Stimulated activated CD4-positive, alpha-beta T cell treated with anti-CD3 and anti-CD28 coated beads, TNF-alpha, amount 100 ng/mL, for 1 hour (primary cell): ENCODE measurements at places on chromosomes 12 and 14.

- DNase-seq, result no peak
Measured at GRCh38 chr14:56120091-56120691, 2.0 kb downstream of the PELI2 start.

GRCh38 chr12:32395026-32395425 lies 4.3 kb upstream of the FGD4 start:
- no peak for DNase-seq

DNA sequence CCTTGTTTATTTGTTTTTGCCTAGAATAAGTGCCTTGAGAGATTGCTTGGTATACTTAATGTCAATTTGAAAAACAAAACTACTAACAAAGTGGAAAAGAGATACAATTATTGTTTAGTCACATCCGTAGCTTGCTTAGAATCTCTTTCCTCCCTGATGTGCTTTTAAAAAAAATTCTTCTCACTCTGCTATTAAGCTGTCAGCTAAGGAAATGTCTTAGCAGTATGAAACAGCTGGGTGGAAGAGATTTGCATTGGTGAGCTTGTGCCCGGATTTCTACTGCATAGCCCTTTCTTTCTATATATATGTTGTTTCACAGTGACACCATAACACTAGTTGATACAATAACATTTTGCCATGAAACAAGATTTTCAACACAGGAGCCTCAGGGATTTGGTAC lies 229.4 kb upstream of the RGS6 start:
- DNase-seq, result no peak

GRCh38 chr14:64442300-64442988 lies 22.9 kb upstream of the AKAP5 start:
- no peak for DNase-seq

- no peak for DNase-seq
Measured at GRCh38 chr12:78096909-78097597, 266.4 kb downstream of the NAV3 start.

- DNase-seq, result no peak
Measured at GRCh38 chr12:30696943-30697342, 1.3 kb upstream of the IPO8 start.

- no peak for DNase-seq
Measured at GRCh38 chr14:99173086-99173485, 98.9 kb downstream of the BCL11B start.

GRCh38 chr14:58171090-58171489 lies 19.1 kb upstream of the ARMH4 start:
- no peak for DNase-seq

- DNase-seq, result no peak
Measured at GRCh38 chr12:118188690-118189371, 52.9 kb downstream of the PEBP1 start.

DNA sequence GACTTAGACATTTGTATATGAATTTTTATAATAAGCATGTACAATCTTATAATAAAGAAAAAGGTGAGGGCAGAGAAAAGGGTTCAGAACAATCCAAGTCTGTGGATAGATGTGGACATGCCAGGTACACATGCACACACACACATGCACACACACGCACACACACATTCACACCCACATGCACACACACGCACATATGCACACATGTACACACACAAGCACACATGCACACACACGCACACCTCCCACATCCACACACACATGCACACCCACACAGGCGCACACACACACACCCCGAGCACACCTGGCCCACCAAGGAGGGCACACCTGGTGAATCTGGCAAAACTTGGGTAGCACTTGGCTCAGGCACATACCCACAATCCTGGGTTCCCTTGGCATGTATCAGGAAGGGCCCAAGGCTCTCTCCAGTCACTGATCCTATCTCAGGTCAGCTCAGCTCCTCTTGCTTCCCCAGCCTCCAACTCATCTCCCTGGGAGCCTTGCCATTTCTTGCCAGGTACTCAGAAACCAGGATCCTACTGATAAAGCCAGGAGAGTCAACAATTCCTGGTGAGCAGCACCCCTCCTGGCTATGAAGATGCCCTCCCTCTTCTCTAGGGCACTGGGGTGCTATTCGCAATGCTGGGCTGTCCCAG lies 18.6 kb upstream of the TMEM106C start:
- no peak for DNase-seq

DNA sequence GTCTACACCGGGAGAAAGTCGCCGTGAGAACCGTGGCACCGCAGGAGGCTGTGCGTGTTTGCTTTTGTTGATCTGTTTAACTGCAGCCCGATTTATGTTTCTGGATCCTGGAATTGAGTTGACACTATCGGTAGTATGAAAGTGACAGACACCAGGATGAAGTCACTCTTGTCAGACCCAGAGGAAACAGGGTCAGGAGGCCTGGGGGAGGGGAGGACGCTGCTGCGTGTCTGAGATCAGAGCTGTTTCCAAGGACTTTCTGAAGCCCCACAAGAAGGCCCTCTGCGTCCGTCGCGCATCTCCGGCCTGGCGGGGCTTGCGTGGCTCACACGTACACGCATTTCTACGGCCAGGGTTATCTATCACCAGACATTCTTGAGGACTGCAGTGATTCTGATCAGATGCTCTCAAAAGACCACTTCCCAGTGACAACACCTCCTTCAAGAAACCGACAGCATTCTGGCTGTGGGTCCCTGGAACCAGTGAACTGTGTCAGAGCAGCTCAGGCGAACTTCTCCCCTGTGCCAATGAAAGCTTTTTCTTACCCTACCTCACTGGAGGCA lies 263.4 kb downstream of the ADGRD1 start:
- no peak for DNase-seq

- no peak for DNase-seq
Measured at GRCh38 chr12:110533607-110534006, 31.5 kb downstream of the RAD9B start.

- DNase-seq, result no peak
Measured at GRCh38 chr14:51068268-51068667, 26.6 kb downstream of the TRIM9 start.

DNA sequence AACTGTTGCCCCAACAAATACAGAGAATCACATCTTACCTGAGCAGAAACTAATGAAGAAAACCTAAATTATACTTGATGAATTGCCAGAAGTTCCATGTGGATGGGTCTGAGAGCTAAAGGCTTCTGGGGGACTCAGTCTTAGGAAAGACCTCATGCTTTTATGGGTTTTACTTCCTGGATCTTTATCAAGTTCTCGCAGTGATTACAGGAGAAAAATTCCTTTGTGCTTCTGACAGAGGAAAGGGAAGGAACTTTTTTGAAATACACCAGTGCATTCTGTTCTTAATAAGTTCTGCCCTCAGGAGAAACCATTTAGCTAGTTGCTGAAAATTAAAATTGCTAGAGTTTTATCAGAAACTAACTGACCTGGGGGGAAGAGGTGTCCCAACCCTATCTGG lies 203.9 kb upstream of the KITLG start:
- DNase-seq, result no peak

- no peak for DNase-seq
Measured at GRCh38 chr12:101789171-101789570, 41.6 kb downstream of the GNPTAB start.

DNA sequence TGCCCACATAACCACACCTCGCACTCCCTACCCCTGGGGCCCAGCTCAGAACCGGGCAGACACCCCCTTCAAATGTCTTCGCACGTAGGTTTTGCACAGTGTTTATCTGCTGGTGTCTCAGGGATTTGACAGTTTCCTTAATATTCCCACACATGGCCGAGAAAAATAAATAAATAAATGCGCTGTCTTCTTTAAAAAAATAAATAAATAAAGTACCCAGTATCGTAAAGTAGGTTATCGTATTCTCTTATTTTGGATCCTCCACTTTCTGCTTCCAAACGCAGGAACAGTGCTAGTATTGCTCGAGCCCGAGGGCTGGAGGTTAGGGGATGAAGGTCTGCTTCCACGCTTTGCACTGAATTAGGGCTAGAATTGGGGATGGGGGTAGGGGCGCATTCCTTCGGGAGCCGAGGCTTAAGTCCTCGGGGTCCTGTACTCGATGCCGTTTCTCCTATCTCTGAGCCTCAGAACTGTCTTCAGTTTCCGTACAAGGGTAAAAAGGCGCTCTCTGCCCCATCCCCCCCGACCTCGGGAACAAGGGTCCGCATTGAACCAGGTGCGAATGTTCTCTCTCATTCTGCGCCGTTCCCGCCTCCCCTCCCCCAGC lies 710 bp upstream of the FOS start:
- DNase-seq, result no peak

DNA sequence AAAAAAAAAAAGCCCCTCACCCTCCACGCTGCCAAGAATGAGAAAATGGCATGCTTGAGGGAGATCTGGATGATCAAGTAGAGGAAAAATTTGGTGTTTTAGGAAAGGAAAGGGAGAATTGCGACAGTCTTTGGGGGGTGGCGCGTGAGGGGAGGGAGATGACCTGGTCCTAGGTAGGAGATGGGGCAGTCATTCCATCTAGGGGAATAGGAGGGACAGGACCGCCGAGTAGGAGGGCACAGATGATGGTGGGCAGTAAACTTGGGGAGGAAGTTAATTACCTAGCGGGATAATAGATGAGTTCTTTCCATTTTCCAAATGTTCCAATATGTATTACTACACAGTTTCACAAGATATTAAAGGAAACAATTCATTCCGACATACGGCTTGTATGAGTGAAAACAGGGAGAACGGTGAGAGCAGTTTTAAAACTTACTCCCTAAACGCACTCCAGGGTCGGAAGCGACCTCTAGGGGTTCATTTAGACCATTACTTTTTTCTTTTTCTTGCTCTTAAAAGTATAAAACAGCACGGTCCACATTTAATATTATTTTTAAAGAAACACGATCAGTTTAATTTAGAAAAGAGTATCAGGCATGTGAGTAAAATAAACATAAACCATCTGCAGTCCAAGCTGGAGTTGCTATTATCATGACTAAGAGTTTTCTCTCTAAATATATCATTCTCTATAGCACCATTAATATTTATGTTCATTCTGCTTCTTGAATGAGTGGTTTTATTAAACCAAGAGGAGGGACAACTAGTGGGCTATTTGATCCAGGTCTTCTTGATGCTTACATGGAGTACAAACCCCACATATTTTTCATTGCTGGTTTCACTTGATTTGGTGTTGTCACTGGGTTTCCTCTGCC lies 3.0 kb upstream of the FNTB start:
- no peak for DNase-seq

- no peak for DNase-seq
Measured at GRCh38 chr14:64955297-64955696, 12.8 kb upstream of the GPX2 start.

DNA sequence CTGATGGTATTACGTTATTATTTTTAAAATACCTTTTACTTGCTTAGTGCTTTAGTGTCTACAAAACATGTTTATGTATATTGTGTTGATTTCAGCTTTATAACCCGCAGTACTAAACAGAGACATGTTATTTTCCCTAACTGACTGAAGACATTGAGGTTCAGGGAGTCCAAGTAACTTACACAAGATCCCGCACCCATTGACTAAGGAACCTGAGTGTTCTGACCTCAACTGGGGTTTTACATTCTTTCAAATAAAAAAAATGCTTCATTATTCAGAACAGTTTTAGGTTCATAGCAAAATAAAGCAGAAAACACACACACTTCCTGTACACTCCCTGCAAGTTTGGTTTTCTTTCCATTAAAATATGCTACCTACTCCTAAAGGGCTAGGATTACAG lies 60.4 kb upstream of the METAP2 start:
- no peak for DNase-seq

- no peak for DNase-seq
Measured at GRCh38 chr12:1719139-1719538, 28.3 kb downstream of the ADIPOR2 start.

DNA sequence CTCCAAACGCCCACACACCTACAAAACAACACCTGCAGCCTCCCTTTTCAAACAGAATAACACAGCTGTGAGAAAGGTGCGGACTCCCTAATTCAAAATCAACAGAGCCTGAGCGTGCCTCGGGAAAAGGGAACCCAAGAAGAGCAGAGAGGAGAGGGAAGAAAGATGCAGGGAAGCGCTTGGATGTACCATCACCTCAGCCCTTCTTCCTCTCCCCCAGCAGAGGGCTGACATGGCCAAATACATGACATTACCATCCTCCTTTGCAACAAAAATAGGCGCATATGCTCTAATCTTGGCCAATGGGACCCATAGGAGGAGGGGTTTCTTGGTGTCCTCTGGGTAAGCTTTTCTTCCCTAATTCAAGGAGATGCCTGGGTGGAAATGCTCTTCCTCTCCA lies 78.0 kb downstream of the CPSF2 start:
- no peak for DNase-seq
